ENCODE measurements at places on chromosomes 7 and 10.

DNA sequence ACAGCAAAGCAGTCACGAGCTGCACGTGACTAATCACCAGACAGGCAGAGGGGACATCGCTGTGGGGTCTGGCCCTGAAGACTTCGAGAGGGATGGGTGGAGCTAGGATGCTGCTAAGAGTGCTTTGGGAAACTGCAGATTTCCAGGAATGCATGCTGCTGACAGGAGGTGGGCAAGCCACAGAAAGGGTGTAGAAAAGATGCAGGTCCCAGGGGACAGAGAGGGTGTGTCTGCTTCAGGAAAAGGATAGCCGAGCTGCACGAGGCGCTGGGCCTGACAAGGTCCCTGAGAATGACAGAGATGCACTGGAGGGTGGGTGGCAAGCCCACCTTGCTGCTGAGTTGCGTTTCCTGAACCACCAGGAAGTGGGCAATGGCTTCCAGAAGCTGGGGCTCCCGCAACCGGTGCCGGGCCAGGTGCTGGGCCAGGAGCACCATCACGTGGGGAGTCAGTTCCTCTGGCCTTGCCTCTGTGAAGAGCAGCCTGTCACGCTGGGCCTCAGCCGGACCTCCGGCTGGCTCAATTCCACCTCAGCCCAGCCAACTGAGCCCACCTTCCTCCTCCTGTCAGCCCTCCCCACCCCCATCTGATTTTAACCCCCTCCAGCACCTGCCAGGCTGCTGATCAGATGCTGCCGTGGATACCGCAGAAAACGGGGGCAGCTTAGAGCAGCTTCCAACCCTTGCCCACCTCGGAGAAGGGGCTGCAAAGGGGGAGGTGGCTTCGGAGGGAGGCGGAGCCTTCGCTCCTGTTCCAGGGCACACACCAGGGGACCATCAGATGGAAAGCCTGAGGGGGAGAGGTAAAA is 2.2 kb downstream of the FASTK start:
- DNase-seq = no peak

DNA sequence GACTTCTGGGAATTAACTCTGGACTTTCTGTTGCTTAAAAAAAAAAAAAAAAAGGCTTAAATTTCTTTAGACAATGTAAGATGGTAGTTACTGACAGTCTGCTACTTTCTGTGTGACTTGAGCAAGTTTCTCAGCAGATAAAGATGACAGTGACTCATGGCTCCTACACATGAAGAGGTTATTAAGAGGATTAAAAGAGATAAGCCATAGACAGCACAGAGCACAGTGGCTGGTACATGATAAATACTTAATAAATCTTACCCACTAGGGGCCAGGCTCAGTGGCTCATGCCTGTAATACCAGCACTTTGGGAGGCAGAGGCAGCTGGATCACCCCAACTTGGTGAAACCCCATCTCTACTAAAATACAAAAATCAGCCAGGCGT is 174.8 kb downstream of the JAZF1 start:
- DNase-seq = no peak

- DNase-seq = no peak
Measured at GRCh38 chr10:125928928-125929585, 32.7 kb downstream of the FANK1 start.

GRCh38 chr7:149722356-149722957 is 50.9 kb downstream of the ZNF467 start:
- DNase-seq = no peak

DNA sequence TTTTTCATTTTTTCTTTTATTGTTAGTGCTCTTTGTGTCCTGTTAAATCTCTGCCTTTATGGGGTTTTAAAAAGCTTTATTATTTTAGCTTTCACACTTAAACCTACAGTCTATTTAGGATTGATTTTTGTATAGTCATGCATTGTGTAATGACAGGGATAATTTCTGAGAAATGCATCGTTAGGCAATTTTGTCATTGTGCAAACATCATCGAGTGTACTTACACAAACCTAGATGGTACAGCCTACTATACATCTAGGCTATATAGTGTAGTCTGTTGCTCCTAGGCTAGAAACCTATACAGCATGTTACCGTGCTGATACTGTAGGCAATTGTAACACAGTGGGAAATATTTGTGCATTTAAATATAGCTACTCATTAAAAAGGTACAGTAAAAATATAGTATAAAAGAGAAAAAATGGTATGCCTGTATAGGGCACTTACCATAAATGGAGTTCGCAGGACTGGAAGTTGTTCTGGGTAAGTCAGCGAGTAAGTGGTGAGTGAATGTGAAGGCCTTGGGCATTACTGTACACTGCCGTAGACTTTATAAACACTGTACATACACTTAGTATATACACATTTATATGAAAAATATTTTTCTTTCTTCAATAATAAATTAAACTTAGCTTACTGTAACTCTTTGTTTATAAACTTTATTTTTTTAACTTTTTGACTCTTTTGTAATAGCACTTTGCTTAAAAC is 16.0 kb downstream of the UBE2D1 start:
- DNase-seq = no peak

GRCh38 chr7:45153233-45153632 is 4.4 kb upstream of the RAMP3 start:
- no peak for DNase-seq

DNA sequence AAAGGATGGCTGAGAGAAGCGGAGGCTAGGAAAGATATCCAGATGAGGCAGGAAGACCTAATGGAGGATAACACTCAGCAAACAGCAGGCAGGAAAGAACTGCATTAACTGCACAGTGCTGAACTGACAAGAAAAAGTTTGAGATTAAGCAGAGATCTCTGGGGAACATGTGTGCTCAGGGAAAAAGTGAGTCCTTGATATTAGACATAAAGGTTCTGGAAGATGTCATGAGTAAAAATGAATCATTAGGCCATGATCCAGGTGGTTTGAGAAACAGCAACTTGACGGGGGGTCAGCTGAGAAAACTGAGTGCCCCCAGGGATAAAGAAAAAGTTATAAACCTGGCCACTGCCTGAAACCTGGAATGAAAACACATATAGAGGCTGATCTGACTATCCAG is 27.3 kb upstream of the ANK3 start:
- DNase-seq = no peak

DNA sequence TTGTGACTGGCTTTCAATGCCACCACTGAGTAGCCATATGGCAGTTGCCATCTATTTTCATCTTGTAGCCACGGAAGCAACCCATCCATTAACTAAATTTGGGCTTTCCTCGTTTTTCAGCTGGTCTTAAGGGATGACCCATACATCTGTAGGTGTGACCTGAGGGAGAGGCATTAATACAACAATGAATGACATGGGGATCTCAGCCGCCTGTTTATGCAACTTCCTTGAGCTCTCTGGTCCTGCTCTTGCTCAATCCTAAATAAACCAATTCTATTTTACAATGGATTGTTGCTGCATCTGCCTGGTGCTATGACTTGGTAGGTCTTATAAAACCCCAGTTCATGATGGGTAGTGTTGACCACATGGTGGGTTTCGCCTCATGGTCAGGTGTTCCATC is 21.9 kb upstream of the ADAM22 start:
- DNase-seq = no peak

GRCh38 chr7:36796850-36797536 is 72.7 kb upstream of the AOAH start:
- DNase-seq = no peak

GRCh38 chr7:36015733-36016132 is 137.3 kb upstream of the EEPD1 start:
- DNase-seq = no peak

DNA sequence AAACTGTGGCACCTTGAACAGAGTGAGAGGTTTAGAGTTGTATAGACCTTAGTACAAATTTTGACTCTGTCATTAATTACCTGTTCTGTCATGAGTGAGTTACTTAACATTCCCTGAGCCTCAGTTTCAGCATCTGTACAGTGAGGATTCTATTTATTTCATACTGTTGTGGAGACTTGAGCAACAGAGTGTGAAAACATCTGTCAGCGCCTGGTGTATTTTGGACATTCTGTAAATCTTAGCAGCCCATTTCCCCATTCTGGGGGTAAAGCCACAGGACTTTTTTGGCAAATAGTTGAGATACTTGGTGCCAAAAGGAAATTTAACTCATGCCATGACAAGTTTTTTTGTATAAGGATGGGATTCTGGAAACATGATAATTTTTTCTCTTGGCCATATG is 94.8 kb downstream of the AUTS2 start:
- DNase-seq = no peak

- no peak for DNase-seq
Measured at GRCh38 chr7:47950714-47951113, 2.4 kb upstream of the PKD1L1 start.

- no peak for DNase-seq
Measured at GRCh38 chr7:38600741-38601140, 30.4 kb downstream of the AMPH start.

DNA sequence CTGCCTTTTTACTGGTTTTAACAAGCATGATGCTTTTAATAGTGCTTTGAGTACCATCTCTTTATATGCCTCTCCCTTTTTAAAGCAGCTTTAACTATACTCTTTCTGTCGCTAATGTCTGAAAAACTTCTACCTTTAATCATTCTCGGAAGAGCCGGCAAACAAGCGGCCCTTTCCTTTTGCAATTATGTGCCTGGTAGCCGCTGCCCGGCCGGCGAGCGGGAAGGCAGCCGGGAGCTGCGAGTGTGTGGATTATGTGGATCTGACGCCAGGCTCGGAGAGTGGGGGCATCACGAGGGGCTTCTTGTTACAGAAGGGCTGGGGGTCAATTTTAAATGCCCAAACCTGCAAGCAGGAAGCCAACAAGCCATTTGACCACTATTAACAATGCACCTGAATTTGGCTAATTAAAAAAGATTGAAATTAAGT is 120.9 kb downstream of the BUB3 start:
- DNase-seq = no peak

DNA sequence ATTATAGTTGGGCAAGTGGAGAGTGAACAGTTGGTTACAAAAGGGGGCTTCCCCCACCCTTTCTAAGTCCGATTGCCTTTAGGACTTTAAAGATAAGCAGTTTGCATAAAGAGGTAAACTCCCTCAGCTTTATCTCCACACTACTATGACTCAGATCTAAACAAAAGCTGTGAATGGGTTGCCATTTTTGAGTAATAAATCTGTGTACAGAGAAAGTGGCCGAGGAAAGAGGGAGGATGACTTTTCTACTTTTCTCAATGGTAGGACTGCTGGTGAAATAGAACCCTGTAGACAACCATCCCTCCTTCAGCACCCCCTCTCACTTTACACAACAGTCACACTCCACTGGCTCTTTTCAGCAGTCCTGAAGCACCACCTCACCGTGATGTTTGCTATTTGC is 71.2 kb downstream of the DNMBP start:
- DNase-seq = no peak
